ENCODE measurements at places on chromosomes 7 and 10.

GRCh38 chr10:68536973-68537372, 9.7 kb upstream of the SLC25A16 start:
- no peak for DNase-seq

DNA sequence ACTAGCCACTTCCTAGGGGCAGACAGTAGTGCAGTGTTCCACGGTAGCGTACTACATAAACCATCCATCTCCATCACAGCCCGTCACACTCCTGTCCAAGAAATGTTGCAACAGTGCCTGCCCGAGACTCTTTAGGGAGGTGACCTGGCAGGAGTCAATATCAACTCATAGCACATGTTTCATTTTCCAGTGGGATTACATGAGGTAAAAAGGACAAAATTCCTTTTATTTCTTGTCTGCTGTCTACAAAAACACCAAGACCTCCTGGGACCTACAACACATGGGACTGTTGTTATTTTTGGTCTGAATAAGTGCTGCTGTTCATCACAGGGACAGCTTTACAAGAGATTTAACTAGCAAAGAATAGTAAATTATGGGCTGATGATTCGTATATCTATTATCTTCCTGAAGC, 99.9 kb downstream of the MPP7 start:
- DNase-seq, result no peak

- no peak for DNase-seq
Measured at GRCh38 chr7:39617005-39617404, 6.4 kb upstream of the RALA start.

- no peak for DNase-seq
Measured at GRCh38 chr7:84985073-84985784, 201.6 kb downstream of the SEMA3D start.

- no peak for DNase-seq
Measured at GRCh38 chr10:117670116-117670904, 127.8 kb downstream of the EMX2 start.

GRCh38 chr10:80477813-80478212, 23.7 kb downstream of the TSPAN14 start:
- DNase-seq, result no peak

DNA sequence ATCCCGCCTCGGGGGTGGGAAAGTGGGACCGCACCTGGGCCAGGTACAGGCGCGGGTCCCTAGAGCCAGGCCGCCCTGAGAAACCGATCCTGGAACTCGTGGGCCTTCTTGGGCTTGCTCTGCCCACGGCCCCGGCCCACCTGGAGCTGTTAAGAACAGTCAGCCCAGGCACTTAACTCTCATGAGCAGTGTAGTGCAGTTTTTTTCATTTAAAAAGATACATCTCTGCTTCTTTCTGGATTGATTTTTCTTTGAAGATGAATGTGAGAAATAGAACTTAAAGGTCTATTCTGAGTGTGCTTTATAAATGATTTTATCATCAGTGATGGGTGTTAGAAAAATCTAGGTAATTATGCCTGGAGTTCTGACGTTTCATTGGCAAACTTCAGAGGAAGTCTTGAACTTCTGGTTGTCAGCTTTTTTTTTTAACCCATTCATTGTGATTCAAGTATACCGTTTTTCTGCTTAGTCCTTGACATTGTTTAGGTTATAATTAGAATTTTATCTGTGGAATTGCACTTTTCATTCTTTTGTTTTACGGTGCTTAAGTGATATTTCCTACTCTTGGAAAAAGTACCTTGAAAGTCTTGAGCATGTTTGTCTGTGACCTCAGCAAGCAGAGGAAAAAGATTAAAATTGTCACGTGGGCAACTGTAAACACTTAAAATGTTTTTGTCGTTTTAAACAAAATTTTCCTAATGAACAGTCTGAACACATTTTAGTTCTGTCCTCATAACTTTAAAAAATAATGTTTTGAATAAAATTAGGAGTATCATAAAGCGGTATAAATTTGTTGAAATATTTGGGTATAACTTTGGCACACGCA, 906 bp downstream of the CDK1 start:
- no peak for DNase-seq

GRCh38 chr7:155858521-155859061, 46.3 kb upstream of the SHH start:
- no peak for DNase-seq

- no peak for DNase-seq
Measured at GRCh38 chr7:135083005-135083404, 64.9 kb upstream of the TMEM140 start.
